H1 (cell line): ENCODE measurements at places on chromosomes 2 and 18.

GRCh38 chr2:61436092-61436491, 34.8 kb downstream of the USP34 start:
- no peak overlapping the region for H3K27ac ChIP-seq
- no peak for DNase-seq
- no peak overlapping the region for H3K4me3 ChIP-seq
- H3K4me1 ChIP-seq = peaks cover 16% of the 10 kb centered on the region

GRCh38 chr2:169221745-169222369, 140.5 kb downstream of the LRP2 start:
- H3K4me1 ChIP-seq = no peaks in the 10 kb centered on the region
- no peak overlapping the region for H3K4me3 ChIP-seq

DNA sequence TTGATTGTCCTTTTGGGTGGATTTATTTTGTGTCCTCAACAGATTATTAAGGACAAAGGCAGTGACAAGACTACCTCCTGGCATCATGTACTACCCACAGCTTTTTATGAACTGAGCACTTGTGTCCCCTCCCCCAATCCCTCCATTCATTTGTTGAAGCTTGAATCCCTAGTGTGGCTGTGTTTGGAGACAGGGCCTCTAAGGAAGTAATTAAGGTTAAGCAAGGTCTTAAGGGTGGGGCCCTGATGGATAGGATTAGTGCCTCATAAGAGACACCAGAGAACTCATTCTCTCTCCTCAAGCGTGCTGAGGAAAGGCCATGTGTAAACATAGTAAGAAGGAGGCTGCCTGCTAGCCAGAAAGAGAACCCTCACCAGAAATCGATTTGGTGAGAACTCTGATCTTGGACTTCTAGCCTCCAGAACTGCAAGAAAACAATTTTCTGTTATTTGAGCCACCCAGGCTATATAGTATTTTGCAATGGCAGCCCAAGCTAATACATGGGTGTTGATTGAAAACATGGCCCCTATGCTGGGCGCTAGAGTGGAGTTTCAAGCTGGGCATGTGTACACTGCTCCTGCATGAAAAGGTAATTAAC, 3.4 kb upstream of the MAP4K4 start:
- DNase-seq = no peak
- H3K27me3 ChIP-seq = no peaks in the 10 kb centered on the region
- no peaks in the 10 kb centered on the region for H3K36me3 ChIP-seq
- H3K4me3 ChIP-seq = no peak overlapping the region
- peaks cover 7% of the 10 kb centered on the region for H3K4me1 ChIP-seq

- DNase-seq = no peak
- no peaks in the 10 kb centered on the region for H3K36me3 ChIP-seq
- H3K4me3 ChIP-seq = no peak overlapping the region
- no peaks in the 10 kb centered on the region for H3K27me3 ChIP-seq
- H3K4me1 ChIP-seq = no peaks in the 10 kb centered on the region
Measured at GRCh38 chr18:61400716-61401115, 67.5 kb downstream of the CDH20 start.

GRCh38 chr2:149075105-149075504, 36.6 kb downstream of the LYPD6B start:
- DNase-seq = no peak
- H3K27me3 ChIP-seq = no peaks in the 10 kb centered on the region
- H3K36me3 ChIP-seq = no peaks in the 10 kb centered on the region
- H3K4me3 ChIP-seq = no peak overlapping the region
- H3K27ac ChIP-seq = no peak overlapping the region

DNA sequence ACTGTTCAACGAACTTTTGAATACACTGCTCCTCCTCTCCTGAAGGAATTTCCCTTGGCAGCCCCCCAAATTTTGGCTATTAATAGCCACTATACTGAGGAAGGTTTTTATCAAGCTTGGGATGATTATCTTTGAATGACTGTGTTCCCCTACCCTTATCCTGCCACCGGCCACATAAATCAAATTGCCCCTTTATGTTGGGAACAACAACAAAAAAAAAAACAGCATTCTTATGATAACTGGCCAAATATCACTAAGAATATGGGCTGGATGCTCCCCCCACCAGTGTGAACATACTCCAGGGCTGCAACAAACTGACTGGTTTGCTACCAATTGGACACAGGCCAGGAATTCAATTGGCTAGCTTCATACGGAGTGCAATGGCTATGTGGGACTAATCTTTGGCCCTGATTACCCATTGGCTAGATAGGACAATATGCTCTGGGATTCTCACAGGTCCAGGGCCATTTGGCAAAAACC, 20.6 kb downstream of the DUSP11 start:
- H3K27ac ChIP-seq = no peak overlapping the region
- no peaks in the 10 kb centered on the region for H3K4me1 ChIP-seq
- DNase-seq = no peak
- no peak overlapping the region for H3K4me3 ChIP-seq
- peaks cover 9% of the 10 kb centered on the region for H3K36me3 ChIP-seq

DNA sequence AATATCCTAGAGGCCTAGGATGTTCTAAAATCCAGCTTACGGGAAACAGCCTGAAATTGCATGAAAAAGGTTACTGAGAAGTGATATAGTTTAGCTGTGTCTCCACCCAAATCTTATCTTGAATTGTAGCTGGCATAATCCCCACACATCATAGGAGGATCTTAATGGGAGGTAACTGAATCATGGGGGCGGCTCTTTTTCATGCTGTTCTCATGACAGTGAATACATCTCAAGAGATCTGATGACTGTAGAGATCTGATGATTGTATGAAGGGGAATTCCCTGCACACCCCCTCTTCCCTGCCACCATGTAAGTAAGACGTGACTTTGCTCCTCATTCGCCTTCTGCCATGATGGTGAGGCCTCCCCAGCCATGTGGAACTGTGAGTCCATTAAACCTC, 385.6 kb upstream of the ID2 start:
- no peaks in the 10 kb centered on the region for H3K36me3 ChIP-seq
- H3K4me3 ChIP-seq = no peak overlapping the region
- H3K4me1 ChIP-seq = no peaks in the 10 kb centered on the region
- DNase-seq = no peak

GRCh38 chr18:45680066-45680690, 43.8 kb upstream of the SLC14A1 start:
- DNase-seq = no peak
- no peaks in the 10 kb centered on the region for H3K27me3 ChIP-seq
- H3K36me3 ChIP-seq = no peaks in the 10 kb centered on the region
- H3K27ac ChIP-seq = no peak overlapping the region
- no peaks in the 10 kb centered on the region for H3K4me1 ChIP-seq

- H3K4me1 ChIP-seq = peaks cover 8% of the 10 kb centered on the region; the same call in 1 of the 2 replicates
- DNase-seq = no peak
- H3K4me3 ChIP-seq = no peak overlapping the region
- H3K27me3 ChIP-seq = no peaks in the 10 kb centered on the region
- no peaks in the 10 kb centered on the region for H3K36me3 ChIP-seq
Measured at GRCh38 chr18:2898186-2898640, 51.4 kb downstream of the EMILIN2 start.

DNA sequence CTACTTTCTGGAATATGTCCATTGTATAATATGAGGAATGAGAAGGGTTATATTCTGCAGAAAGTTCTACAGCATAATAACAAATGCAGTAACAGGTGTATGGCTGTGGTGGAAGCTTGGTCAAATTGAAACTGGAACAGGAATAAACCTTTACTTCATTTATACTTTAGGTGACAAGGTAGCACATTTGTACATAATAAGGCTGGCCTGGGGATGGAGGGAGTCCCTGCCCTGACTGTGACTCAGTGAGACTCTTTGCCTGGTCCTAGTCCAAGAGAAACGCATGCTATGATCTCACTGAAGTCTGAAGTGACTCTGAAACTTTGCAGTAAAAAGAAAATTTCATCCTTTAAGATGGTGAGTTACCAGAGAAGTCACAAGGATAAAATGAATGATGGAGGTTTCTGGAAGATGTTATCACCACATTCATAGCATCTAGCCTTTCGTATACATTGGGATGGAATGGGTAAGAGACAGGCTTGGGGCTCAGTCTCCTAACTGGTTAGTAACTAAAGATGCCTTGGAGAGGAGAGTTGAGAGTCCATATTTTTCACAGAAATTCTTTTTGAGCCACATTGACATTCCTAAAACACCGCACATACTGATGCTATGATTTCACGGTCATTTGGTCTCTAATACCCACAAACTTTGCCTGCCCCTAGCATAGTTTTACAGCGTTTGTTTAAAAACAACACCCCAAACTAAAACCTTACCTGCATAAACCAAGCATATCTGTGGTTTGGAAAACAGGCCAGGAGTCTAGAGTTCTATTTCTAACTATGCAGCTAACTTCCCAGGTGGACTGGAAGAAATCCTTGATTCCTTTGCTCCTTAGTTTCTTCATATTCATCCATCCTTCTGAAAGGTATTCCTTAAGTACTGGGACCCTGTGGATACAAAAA, 42.4 kb upstream of the NABP1 start:
- no peak overlapping the region for H3K4me3 ChIP-seq
- H3K4me1 ChIP-seq = 0 out of 2 replicates have a peak, but pooled peaks cover 2% of the 10 kb centered on the region
- H3K36me3 ChIP-seq = no peaks in the 10 kb centered on the region
- no peak for DNase-seq

DNA sequence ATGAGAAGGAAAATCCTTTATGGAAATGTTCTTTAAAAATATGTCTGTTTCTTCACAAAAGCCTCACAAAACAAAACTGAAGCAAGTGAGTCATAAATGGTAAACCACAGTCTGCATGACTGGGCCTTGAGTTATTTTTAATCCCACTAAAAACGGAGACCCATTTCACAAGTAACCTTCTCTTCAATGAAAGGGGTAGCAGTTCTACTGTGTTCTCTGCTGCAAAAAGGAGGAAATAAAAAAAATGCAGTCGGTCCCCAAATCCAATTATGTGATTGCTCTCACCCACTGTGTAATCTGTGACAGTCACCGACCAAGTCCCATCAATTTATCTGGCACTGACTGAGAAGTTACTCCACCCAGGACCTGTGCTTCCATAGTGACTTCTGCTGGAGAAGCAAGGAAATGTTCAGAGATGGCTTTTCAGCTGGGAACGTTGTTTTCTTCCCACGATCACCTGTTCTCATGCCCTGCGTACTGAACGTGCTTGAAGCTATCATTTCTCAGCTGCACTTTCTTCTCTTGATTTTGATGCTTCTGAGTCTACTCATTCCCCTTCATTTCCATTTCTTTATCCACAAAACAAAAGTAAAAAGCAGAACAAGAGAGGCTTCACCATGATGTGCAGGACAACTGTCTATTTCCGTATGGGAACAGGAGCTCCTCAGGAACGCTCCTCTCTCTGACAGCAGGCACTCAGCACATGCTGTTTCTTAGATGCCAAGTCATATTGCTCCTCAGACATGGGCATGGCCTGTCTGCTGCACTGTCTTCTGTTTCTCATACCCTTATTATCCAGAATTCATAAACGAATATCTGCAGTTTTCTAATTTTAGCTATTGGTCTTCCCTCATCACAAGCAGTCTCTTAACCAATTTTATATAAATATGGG, 80.0 kb upstream of the TMEM200C start:
- H3K27ac ChIP-seq = no peak overlapping the region
- peaks cover 7% of the 10 kb centered on the region; the same call in 1 of the 2 replicates for H3K4me1 ChIP-seq
- H3K27me3 ChIP-seq = no peaks in the 10 kb centered on the region
- DNase-seq = no peak
- no peaks in the 10 kb centered on the region for H3K36me3 ChIP-seq
- no peak overlapping the region for H3K4me3 ChIP-seq

GRCh38 chr2:60268032-60268431, 285.4 kb downstream of the BCL11A start:
- H3K27ac ChIP-seq = no peak overlapping the region
- no peaks in the 10 kb centered on the region for H3K4me1 ChIP-seq
- no peaks in the 10 kb centered on the region for H3K36me3 ChIP-seq
- no peak overlapping the region for H3K4me3 ChIP-seq

- no peak overlapping the region for H3K4me3 ChIP-seq
- H3K36me3 ChIP-seq = no peaks in the 10 kb centered on the region
- no peak for DNase-seq
- H3K27me3 ChIP-seq = no peaks in the 10 kb centered on the region
Measured at GRCh38 chr2:120820953-120821279, 85.2 kb downstream of the GLI2 start.

DNA sequence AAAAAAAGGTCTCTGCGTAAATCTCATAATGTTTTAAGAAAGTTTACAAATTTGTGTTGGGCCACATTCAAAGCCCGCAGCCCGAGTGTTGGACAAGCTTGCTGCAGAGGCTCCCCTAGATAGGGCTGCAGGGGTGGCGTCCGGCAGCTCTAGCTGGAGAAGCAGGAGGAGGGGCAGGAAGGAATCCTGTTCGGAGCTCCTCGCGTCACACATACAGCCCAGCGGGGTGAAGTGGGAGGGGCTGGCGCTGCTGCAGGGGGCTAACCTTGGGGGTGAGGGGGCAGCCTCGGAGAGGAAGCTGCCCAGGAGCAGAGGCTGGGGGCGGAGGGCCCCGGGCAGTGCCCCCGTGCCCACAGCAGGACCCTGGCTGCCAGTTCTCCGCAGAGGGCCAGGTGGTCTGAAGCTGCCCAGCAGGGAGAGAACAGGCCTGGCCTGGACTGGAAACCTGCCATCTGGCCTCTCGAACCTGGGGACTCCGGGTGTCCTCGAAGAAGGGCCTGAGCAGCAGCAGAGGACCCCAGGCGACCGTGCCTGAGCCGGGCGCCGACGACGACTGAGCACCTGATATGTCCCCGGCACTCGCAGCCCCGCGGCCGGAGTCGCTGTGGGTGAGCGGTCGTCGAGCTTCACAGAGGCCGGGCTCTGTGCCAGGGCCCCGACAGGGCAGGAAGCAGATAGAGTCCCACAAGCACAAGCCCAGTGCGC, 2.6 kb upstream of the GPR35 start:
- no peak overlapping the region for H3K27ac ChIP-seq
- no peaks in the 10 kb centered on the region for H3K27me3 ChIP-seq
- DNase-seq = no peak

DNA sequence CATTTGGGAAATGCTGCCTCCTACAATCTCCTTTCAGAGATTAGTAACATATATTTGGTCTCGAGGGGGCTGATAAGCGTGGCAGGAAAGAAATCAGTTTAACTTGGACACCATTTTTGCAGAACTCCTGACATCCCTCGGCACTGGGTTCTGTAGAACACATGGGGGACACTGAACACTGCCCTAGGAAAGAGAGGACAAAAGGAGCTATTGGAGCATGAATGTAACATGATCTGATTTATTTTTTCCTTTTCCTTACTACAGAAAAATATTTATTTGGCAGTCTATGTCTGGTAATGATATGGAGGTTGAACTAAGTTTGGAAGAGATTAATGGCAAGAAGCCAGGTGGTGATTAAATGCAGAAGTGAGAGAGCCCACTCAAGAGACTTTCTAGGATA, 153.8 kb downstream of the AFF3 start:
- no peaks in the 10 kb centered on the region for H3K4me1 ChIP-seq
- H3K36me3 ChIP-seq = no peaks in the 10 kb centered on the region
- H3K27ac ChIP-seq = no peak overlapping the region
- no peak for DNase-seq

GRCh38 chr2:174745142-174745541, 19.1 kb downstream of the CHRNA1 start:
- no peak overlapping the region for H3K4me3 ChIP-seq
- no peaks in the 10 kb centered on the region for H3K36me3 ChIP-seq
- no peaks in the 10 kb centered on the region for H3K4me1 ChIP-seq
- H3K27ac ChIP-seq = no peak overlapping the region
- H3K27me3 ChIP-seq = no peaks in the 10 kb centered on the region

- H3K27ac ChIP-seq = no peak overlapping the region
- no peaks in the 10 kb centered on the region for H3K36me3 ChIP-seq
- H3K27me3 ChIP-seq = no peaks in the 10 kb centered on the region
- DNase-seq = no peak
- H3K4me1 ChIP-seq = no peaks in the 10 kb centered on the region
Measured at GRCh38 chr2:233009661-233010060, 3.4 kb downstream of the NGEF start.

GRCh38 chr2:217858519-217859491, 144.0 kb downstream of the TNS1 start:
- DNase-seq = no peak
- no peak overlapping the region for H3K4me3 ChIP-seq
- no peaks in the 10 kb centered on the region for H3K27me3 ChIP-seq
- H3K27ac ChIP-seq = no peak overlapping the region
- H3K4me1 ChIP-seq = no peaks in the 10 kb centered on the region; the same call in none of the 2 replicates
